ENCODE measurements at places on chromosomes 12 and 14. TPM values are rescaled to one million over a fixed set of nuclear protein-coding genes. Genes with fewer than 3 reads are reported as not detected.

RNASE8 gene
- polyA plus RNA-seq: not detected

GRCh38 chr12:15863372-15863771 lies 18.8 kb upstream of the STRAP start:
- no peak for DNase-seq

- no peak for DNase-seq
Observed at GRCh38 chr12:16606201-16606849, 363 bp upstream of the LMO3 start.

- DNase-seq: no peak
Observed at GRCh38 chr14:41476526-41476925, 130.2 kb upstream of the LRFN5 start.

- DNase-seq: no peak
Observed at GRCh38 chr12:80313209-80313608, 130.8 kb upstream of the PTPRQ start.

GZMH gene
- not detected for polyA plus RNA-seq

CIDEB gene
- polyA plus RNA-seq: 24.5 TPM

PHETA1 gene
- polyA plus RNA-seq: 11.0 TPM

DNA sequence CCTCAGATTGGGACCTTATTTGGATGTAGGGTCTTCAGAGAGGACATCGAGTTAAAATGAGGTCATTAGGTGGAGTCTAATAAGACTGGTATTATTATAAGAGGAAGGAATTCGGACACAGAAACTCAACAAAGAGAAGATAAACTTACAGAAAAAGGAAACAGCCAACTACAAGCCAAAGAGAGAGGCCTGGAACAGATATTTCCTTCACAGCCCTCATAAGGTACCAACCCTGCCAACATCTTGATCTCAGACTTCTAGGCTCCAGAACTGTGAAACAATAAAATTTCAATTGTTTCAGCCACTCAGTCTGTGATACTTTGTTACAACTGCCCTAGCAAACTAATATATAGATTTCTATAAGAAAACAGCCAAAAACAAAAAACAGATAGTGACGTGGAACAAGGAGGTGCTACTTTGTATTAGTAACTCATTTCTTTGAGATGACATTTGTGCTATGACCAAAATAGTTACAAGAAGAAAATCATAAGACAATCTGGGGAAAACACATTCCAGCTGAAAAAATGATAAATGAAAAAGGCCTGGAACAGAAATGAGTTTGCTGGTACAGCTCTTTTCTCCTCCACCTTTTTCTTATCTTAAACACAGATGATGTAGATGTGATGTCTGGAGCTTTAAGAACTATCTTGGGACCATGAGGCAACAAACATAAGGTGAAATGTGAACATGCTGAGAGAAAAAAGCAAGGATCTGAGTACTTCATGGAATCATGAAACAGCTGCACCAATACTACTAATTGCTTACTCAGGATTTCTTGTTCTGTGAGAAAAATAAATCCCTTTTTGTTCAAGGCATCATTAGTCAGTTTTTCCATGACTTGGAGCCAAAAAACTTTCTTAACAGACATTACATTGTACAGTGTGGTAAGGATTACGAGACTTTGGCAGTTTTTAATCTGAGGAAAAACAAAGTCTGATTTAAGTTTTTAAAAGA lies 243.2 kb downstream of the ANO6 start:
- no peak for DNase-seq

TAS2R10 gene
- polyA plus RNA-seq: 2.6 TPM

SELPLG gene
- polyA plus RNA-seq: 4.7 TPM

DNA sequence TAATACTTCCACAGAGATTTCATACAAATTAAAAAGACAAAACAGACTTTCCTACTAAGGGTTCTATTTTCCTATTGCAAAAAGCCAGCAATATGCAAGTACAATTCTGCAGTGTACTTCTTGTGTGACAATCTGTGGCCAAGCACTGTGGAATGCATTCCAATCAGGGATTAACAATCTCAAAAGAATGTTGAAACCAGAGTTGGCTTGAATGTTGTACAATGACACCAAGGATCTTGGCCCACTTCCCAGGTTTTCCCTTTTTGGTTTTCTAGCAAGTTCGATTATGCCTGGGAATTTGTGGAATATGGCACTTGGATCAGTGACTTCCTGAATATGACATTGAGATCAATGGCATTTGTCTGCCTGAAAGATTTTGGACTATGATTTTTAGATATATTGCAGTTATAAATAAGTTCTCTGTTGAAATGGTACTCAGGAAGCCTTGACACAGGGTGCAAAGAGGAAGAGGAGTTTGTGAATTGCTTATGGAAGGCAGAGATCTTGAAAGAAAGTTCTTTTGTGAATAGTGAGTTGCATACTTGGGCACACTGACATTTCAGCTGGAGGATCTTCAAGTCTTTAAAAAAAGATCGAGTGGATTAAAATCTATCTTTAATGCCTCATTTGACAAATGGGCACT lies 81.4 kb upstream of the FERMT2 start:
- DNase-seq: no peak

DNA sequence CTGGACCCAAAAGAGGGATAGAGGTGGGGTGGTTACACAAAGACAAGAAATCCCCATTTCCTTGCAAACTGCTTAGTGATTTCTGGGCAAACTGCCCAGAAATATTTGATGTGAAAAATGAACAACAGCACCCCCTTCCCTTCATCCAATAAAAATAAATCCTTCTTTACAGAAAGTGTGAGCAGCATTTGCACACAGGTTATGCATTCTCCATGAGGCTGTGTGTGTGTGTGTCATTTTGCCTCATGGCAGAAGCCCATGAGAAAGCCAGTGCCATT lies 17.2 kb upstream of the NRXN3 start:
- DNase-seq: no peak

ZNF385A gene
- 12.4 TPM for polyA plus RNA-seq

GRCh38 chr12:42962384-42962783 lies 372.8 kb upstream of the PRICKLE1 start:
- no peak for DNase-seq

DNA sequence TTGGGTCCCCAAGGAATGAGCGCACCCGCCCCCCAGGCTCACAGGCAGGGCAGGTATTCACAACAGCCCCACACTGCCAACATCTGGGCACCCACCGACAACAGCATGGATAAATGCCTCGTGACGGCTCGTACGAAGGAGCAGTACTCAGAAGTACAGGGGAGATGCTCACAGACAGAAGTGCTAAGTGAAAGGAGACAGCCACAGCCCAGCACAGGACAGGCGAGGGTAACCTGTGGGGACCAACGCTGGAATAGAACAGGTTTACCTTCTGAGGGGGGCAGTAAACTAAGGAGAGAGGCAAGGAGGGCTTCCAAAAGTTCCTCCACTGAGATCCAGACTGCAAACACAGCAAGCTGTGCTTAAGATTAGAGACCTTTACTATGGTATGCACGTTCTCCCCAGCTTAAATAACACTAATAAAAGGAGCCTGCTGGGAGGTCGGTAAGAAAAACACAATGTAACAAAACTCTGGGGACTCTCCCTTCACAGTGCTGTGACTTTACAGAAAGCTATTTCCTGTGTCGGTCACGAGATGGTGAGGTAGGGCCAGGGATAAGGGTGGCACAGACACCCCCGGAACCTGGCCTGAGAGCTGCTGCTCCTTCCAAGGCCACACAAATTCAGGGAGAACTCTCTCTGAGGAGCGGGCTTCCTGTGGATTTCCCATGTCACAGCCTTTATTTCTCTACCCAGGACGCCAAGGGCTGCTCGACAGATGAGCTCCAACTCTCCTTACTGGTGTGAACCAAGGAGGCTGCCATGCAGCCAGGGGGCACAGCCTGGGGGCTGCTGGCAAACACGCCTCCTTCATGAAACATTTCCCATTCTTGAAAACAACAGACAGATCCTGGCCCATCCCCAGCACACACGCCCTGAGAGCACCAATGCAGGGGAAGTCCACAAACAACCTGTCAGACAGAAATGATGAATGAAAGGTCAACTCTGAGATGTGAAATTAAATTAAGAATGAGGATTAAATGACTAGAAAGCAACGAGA lies 26.3 kb downstream of the SLC15A4 start:
- DNase-seq: peak; percentile 37

DNA sequence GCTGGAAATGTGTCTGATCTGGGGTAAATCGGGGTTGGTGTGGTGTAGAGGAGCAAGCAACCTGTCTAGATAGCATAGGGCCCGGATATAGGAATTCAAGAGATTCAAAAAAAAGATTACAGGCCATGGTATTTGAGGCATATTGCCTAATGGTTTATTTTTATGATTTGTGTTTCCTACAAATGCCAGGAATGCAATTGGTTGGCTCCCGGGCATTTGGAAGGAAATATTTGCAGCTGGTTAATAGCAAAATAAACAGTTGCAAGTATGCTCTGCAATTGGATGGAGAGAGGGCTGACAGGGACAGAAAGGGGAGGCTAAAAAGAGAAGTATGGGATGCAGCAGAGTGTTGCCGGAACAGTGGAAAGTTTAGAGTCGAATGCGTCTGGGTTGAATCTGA lies 315.6 kb upstream of the ATP2B1 start:
- no peak for DNase-seq

DNA sequence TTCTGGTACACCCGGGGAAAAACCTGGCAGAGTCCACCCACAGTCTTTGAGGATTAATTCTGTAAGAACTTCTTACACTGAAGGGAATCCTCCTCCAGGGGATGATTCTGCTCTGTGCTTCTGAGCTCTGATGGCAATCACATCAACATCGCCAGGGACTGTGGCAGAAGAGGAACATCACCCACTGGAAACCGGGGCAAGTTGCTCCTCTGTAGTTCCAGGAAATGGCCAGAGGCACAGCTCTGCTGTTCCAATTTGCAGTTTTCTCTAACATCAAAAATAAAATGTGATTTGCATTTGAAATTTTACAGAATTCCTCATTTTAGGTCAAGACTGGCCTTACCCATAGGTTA lies 207.6 kb downstream of the DAD1 start:
- no peak for DNase-seq

SNAPC1 gene
- 13.9 TPM for polyA plus RNA-seq

LALBA gene
- not detected for polyA plus RNA-seq

DNA sequence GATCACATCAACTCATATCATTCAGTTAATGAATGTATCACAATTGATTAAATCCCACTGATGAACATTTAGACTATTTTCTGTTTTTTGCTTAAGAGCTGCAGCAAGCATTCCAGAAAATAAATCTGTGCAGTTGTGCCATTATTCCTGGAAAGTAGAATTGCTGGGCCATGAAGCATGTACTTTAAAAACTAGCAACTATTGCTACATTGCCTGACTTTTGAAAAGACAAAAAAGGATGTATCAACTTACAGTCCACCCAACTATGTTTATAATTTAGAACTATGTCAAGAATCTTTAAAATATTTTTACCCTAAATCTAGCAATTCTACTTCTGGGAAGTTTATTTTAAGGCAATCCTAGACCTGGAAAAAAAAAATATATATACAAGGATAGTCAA lies 33.4 kb upstream of the ERGIC2 start:
- DNase-seq: no peak

SPTLC2 gene
- polyA plus RNA-seq: 72.9 TPM

- no peak for DNase-seq
Observed at GRCh38 chr12:8081251-8081920, 688 bp upstream of the NECAP1 start.

DNA sequence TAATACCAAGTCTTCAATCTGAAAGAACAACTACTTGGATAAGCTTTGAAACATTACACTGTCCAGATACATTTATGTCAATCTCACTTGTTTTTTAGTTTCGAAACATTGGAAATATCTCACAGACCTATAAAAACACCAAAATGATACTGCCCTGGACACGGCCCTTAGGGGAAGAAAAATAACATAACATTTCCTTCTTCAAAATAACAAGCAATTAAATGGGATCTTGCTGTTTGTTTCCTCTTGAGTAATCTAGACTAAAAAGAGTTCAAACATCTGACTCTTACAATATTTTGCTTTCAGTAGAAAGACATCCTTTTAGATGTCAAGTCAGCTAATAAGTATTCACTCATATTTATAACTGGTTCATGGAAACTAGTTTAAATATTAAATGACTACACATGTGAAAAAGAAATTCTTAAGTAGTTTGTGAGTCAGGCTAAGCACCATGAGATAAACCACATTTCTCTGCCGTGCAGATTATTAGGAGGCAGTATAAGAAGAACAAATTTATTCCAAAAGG lies 87.5 kb downstream of the EPS8 start:
- no peak for DNase-seq

DNA sequence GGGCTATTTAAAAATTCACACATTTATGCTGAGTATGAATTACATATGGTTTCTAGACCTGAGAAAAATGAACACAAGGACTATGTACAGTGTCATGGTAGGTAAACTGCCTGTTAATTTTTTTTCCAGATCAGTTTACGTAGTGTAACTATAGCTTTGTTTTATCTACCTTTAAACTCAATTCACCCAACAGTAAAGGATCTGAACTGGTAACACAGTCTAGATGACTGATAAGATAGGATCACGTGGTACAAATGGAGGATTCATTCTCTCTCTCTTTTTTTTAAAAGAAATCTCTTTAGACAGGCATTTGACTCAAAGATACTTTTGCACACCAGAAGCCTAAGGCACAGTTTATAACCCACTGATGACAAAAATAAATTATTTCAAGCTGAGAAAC lies 130.8 kb upstream of the ATP2B1 start:
- DNase-seq: no peak

DNA sequence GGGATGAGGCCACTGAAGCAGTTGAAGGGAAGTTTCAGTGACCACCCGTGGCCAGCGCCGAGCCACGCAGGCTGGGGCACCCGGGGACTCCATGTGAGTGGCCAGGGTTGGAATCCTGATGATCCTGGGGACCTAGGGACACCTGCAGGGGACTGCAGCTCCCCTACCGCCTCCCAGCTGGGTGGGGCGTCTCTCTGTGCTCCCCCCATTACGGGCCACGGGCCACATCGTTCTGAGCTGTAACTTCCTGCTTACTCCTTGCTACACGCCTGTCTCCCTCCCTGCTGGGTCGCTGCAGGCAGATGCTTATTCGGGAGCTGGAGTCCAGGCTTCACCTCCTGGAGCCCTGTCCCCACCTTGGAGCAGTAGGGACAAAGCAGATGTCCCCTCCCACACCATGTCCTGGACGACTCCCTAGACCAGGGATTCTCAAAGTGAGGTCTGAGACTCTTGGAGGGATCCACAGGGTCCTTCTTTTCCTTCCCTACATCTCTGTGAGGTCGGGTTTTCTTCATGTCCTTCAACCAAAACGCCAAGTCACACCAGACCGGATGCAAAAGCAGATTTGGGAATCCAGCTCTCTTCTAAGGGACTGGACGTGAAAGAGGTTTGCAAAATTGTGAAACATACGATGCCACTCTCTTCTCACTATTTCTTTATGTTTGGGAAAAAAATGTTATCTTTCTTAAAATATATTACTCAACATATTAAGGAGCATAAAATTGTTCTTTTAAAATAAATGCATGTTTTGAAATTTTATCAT lies 85.9 kb upstream of the NCOR2 start:
- no peak for DNase-seq

- no peak for DNase-seq
Observed at GRCh38 chr14:56005191-56006053, 112.8 kb upstream of the PELI2 start.

GRCh38 chr14:28769276-28769880 lies 2.8 kb downstream of the FOXG1 start:
- DNase-seq: no peak

KRT1 gene
- polyA plus RNA-seq: 0.45 TPM

DBX2 gene
- polyA plus RNA-seq: 0.12 TPM

JPH4 gene
- 9.7 TPM for polyA plus RNA-seq

GRCh38 chr12:132986885-132987225 lies 688 bp downstream of the ZNF26 start:
- no peak for DNase-seq

- no peak for DNase-seq
Observed at GRCh38 chr12:66587912-66588311, 91.0 kb downstream of the GRIP1 start.

SLC35F4 gene
- polyA plus RNA-seq: 0.86 TPM

TAS2R42 gene
- polyA plus RNA-seq: not detected
